ENCODE measurements at places on chromosomes 6 and 20. TPM values are rescaled to one million over a fixed set of nuclear protein-coding genes. Genes with fewer than 3 reads are reported as not detected.

DNA sequence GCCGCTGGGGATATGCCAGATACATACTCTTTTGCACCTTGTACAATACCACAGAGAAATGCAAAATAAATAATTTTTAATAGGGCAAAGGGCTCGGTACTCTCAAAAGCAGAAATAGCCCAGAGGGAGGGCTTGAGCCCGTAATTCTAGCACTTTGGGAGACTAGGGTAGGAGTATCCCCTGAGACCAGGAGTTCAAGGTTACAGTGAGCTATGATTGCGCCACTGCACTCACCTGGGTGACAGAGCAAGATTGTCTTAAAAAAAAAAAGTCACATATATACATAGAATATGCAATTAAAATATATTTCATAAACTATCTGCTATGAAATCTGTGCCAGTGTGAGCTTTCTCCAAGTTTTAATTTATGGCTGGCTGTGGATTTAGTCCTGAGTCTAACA, 818 bp upstream of the TRMT11 start:
- no peaks in the 10 kb centered on the region for H3K27me3 ChIP-seq
- no peak overlapping the region for H3K4me3 ChIP-seq
- no peak overlapping the region for H3K27ac ChIP-seq
- no peak for DNase-seq

Gene ID1
- 6.8 TPM for total RNA-seq

Gene SAMD10
- total RNA-seq: 17.2 TPM

Gene TAAR9
- total RNA-seq: not detected

Gene RAB44
- 0.21 TPM for total RNA-seq

Gene SPATS1
- not detected for total RNA-seq

Gene SIRPB1
- 4.6 TPM for total RNA-seq

DNA sequence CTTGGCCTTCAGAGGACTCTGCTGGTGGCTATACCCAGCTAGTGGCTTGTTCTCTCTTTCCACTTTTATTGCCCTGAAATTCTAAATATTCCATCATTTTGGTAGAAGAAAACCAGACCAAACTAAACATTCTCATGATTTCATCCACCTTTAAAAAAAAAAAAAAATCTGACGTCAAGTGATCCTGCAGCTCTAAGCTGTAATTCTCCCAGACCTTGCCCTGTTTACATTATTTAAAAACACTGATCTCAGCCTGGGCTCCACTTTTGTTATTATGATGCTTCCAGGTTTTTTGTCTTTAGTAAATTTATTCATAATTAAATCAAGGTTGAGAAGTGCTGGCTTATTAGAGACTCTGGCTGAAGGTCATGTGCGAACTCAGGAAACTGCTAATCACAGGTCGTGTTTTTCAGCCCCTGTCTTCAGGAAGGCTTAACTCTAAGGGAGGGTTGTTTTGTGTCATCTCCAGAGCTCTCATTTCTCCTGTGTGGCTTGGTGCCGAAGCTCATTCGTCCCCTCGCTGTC, 114.4 kb downstream of the MTHFD1L start:
- H3K27ac ChIP-seq: no peak overlapping the region
- H3K36me3 ChIP-seq: peaks cover 6% of the 10 kb centered on the region
- no peak for DNase-seq

Gene WFDC5
- total RNA-seq: not detected

- no peak for DNase-seq
- no peak overlapping the region for H3K4me3 ChIP-seq
- no peak overlapping the region for H3K27ac ChIP-seq
- H3K27me3 ChIP-seq: no peaks in the 10 kb centered on the region
- H3K4me1 ChIP-seq: peaks cover 21% of the 10 kb centered on the region
Observed at GRCh38 chr20:19964289-19965265, 52.6 kb upstream of the NAA20 start.

GRCh38 chr6:160048471-160048870, 73.1 kb upstream of the SLC22A1 start:
- H3K4me3 ChIP-seq: no peak overlapping the region
- H3K36me3 ChIP-seq: peaks cover 23% of the 10 kb centered on the region
- H3K27ac ChIP-seq: no peak overlapping the region
- peaks cover 23% of the 10 kb centered on the region for H3K4me1 ChIP-seq

- peaks cover 11% of the 10 kb centered on the region for H3K4me1 ChIP-seq
- H3K4me3 ChIP-seq: no peak overlapping the region
- DNase-seq: no peak
- H3K36me3 ChIP-seq: peaks cover 4% of the 10 kb centered on the region
- H3K27me3 ChIP-seq: no peaks in the 10 kb centered on the region
Observed at GRCh38 chr20:25323496-25324246, 67.0 kb downstream of the ABHD12 start.

Gene AARS2
- 13.1 TPM for total RNA-seq

DNA sequence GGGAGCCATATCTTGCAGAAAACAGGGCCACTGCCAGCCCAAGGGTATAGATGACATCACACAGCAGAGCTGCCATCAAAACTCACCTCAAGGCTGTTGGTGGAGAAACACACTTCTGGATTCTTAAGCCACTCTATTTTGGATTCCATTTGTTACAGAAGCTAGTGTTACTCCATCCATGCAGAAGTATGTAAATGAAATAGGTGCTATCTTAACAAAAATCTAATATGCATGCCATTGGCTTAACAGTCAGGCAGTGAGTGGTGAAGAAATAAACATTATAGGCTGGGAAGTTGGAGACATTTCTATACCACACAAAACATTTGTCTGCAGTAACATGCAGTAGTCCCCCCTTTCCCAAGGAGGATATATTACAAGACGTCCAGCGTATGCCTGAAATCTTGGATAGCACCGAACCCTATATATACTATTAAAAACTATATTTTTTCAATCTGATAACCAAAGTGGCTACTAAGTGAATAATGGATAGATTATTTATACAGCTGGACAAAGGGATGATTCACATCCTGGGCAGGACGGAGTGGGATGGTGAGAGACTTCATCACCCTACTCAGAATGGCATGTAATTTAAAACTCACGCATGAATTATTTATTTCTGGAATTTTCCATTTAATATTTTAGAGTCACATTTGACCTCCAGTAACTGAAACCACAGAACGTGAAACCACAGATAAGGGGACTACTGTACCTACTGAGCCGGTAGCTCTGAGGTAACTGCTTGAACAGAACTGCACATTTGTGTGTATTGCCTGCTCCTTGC, 160.0 kb upstream of the PLN start:
- H3K27ac ChIP-seq: no peak overlapping the region
- H3K27me3 ChIP-seq: no peaks in the 10 kb centered on the region
- no peak for DNase-seq
- H3K4me1 ChIP-seq: peaks cover 3% of the 10 kb centered on the region
- no peaks in the 10 kb centered on the region for H3K36me3 ChIP-seq

Data from T-helper 17 cell (primary cell).